ENCODE measurements at places on chromosomes 5 and 9.

DNA sequence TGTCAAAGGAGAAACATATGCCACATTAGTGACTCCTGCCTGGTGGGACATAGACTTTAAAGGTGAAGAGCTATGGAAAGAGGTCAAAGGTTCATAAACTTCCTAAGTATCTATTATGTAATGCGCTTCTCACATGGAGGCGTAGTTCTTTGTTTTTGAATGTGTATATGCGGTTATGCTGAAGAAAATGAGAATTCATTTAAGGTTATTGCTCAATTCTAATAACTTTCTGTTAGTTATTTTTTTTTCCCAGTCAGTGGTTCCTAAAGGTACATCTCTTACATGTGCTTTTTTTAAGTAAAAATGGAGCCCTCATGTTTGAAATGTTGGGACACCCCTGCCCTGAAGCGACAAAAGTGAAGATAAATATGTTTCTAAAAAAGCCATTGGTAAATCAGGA, 156.2 kb downstream of the SPATA31D1 start:
- DNase-seq, result no peak

DNA sequence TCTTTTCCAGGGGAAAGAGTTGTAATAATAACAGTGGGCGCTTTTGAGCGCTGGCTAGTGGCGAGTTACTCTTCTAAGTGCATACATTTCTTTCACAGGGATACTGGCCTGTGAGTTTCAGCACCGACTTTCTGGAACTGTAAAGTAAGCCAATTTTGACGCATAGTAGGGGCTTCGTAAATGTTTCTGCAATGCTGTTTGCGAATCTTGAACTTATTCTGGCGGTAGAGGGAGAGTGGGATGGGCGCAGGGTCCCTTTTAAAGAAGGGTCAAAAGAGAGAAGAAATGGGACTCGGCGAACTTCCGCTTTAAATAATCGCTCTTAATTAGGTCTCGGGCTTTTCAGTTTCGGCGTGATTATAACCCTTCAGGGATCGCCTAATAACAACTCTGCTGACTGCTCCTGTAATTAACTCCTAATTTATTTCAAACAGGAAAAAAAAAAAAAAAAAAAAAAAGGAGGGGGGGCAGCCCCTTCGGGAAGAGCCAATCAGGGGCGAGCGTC, 351 bp upstream of the MSX2 start:
- DNase-seq, result no peak

DNA sequence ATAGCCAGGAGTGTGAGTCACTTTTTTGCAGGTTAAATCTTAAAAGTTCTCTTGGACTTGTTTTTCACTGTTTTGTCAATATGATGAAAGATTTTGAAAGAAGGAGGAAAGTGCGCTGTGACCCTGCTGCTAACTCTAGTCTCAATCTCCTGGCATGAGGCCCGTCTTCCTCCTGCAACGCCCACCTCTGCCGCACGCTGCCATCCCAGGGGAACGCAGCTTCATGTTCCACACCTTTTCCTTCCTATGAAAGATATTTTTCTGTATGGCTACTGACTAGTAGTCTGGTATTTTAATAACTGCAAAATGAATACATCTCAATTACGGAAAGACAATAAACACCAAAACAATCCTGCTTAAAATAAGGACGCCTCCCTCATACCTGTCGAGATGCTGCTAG, 8.3 kb downstream of the PPIC start:
- no peak for DNase-seq

GRCh38 chr5:111233052-111233374, 8.8 kb downstream of the CAMK4 start:
- no peak for DNase-seq

DNA sequence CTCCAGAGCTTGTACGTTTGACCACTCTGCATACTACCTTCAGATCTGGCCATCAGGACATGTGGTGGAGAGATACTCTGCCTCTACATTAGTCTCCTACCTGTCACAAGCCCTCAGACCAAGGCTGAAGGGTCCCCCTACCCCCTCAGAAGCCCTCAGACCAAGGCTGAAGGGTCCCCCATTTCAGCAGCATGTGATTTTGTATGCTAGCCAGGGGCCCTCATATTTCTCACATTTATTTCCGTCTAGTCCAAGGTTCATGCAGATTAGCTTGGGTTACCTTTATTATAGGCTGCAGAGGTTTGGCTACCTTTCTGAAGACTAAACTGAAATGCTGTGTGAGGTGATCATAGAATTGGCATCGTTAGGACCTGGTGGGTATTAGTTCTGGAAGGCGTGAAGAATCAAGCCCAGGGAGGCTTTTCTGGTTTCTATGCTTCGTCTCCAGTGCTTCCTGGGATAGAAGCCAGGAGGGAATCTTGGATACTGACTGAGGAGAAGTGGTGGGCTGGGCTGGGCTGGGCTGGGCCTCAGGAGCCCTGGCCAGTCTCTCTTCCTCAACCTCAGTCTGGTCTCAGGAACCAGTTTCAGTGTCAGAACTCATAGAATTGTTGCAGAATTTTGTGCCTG, 2.8 kb downstream of the SMIM32 start:
- no peak for DNase-seq

DNA sequence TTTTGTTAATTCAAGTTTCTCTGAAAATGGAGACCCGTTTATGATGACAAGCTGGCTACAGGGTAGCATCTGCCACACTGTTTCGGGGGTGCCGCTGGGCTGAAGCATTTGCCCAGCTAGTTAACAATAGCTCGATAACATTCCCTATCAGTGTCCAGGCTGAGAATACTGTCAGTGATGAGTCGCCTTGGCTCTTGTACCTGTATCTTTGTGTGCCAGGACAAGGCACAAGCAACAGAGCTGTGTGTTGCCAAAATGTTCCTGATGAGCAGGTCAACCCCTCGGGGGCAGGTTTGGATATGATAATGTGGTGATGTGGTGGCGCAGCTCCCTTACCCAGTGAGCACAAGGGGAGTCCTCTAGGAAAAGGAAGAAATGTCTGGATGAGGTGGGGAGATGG, 7.0 kb downstream of the TGFBI start:
- no peak for DNase-seq

DNA sequence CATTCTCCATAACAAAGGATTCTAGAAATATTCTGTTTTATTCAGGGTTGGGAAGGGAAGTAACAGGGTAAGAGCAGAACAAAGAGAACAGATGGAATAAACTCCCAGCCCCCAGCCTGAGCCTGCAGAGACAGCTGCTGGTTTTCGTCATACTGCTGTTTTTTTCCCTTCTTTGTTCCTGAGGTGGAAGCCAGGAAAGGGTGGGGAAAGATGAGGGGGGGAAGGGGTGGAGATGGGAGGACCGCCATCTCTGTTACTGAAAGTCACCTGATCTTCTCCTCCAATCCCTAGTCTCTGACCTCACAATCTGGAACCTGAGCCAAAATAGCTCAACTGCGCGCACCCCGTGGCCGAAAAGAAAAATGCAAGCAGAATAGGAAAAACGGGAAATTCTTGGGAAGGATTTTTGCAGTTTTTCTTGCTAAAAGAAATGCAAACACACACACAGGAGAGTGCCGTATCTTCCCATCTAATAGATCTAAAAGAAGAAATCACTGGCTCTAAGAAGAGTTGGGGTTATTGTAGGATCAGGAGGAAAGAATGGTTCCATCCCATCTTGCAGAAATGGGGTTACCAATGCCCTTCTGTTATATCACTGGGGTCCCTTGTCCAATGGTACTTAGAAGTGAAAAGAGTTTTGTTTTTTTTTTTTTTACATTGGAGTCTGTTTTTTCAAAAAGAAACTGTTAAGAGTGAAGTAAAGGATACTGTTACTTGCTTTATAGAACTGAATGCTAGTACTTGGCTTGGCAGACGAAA, 57.9 kb downstream of the DIAPH1 start:
- DNase-seq, result peak; percentile 95

DNA sequence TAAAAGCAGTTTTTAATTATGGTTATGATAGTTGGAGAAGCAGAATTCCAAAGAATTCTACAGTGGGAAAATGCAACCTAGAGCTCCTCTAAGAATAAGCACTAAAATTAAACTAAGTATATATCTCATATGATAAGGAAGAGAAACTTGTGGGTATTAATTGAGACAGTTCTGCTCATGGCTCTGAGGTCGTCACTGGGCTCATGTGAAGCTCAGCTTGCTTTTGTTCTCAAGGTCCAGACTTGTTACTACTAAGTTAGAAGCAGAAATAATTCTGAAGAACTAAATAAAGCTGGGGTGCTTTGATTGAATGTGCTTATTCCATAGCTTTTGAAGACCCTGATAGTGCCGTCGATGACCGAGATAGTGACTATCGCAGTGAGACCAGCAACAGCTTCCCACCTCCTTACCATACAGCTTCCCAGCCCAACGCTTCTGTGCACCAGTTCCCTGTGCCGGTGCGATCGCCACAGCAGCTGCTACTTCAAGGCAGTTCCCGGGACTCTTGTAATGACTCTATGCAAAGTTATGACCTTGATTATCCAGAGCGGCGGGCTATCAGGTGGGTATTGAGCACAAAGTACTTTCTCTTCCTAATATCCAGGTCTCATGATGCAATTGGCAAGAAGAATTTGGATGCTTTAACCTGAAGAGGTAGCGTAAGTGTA, 133.7 kb downstream of the UNC13B start:
- no peak for DNase-seq

DNA sequence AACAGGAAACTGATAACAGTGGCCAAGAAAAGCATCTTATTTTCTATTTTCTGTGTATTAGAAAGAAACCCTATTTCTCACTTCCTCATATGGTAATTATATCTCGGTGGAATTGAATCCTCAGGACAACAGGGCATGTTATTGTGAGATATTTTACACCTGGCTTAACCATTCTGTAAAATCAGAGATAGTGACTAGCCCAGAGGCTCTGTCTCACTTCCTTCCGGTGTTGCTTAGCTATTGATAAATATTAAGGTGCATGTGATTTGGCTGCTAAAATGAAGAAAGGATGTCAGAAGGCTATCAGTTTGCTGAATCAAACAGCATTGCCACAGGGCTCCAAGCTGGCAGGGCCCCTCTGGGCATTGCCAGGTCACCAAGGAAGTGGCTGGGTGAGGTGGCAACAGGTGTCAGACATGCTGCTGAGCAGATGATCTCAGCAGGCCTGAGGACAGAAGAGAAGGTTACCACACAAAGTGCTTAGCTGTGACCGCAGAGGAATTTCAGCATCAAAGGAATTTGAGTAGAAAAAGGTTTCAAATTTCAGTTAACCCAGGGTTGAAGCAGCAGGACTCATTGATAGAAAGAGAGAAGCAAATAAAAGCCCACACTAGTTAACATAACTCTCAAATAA, 330.7 kb downstream of the PDE4D start:
- no peak for DNase-seq

DNA sequence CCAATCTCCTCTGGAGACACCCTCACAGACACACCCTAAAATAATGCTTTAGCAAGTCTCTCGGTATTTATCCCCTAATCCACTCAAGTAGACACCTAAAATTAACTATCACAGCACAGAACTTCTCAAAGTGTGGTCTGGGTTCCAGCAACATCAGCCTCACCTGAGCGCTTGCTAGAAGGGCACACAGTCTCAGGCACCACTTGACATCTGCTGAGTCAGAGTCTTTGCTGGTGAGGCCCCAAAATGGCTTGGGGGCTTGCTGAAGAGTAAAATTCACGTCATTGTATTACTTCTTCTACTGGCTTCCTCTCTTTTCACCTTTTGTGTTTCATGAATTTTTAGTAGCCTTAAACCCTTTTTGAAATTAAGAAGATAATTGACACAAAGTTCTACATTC, 9.0 kb downstream of the FOXB2 start:
- DNase-seq, result no peak

GRCh38 chr9:127316586-127317323, 52.2 kb downstream of the GARNL3 start:
- no peak for DNase-seq

GRCh38 chr9:95516734-95517558, at the start of gene PTCH1:
TSS of gene PTCH1 (minus strand) at chr9:95516971.
- peak; percentile 46 for DNase-seq

- peak; percentile 62 for DNase-seq
Observed at GRCh38 chr5:180831139-180832093, 28.8 kb upstream of the MGAT1 start.

- DNase-seq, result no peak
Observed at GRCh38 chr5:96816991-96817390, 9.2 kb upstream of the ERAP1 start.

GRCh38 chr5:78293851-78294247, 649 bp downstream of the AP3B1 start:
- DNase-seq, result no peak

- no peak for DNase-seq
Observed at GRCh38 chr5:125337294-125337693, 590.9 kb upstream of the ZNF608 start.

DNA sequence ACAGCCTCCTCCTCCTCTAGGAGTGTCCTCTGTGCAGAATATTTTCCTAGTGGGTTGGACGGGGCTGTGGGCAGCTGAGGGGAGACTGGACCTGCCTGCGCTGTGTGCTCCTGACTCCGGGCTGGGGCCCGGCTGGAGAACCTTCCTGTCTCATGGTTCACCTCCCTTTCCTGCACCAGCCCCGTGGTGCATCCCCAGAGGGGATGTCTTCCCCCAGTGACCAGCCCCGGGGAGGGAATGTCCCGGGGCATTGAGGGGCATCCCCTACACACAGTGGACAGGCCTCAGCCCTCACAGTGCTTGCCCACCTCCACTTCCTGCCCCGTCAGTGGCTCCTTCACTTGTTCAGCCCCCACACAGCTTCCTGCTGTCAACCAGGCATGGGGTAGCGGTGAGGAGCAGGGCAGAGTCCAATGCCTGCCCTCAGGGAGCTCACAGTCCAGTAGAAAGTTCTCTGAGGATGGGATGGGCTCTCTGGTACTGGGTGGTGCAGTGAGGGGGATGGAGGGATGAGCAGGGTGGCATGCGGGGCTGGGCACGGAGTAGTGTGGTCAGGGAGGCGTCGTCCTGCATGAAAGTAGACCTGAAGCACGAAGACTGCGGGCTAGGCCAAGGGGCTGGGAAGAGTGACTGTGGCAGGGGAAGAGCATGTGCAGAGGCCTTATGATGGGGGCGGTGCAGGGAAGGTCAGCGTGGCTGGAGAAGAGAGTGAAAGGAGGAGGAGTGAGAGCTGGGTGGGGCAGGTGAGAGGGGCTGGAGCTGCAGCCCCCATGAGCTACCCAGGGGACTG, 52.1 kb upstream of the PITX1 start:
- no peak for DNase-seq

- no peak for DNase-seq
Observed at GRCh38 chr5:139733010-139733688, 62.5 kb upstream of the PSD2 start.

GRCh38 chr9:127973169-127974000, 7.4 kb downstream of the EEIG1 start:
- DNase-seq, result no peak

DNA sequence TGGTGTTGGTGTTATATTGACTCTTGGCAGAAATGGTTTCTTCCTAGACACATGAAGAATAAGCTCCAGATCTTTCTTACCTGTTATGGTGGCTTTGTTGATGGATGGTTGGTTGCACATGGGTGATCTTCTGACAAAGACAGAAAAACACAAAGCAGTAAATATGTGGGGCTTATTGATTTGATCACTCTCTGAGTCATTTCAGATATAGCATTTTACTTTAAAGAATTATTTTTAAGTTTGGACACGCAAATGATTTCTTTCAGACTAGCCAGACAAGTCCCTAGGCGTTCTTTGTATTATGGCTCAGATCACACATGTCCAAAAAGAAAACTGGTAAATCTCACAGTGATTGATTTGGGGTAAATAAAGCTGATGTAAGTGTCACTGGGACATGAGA, 597.6 kb downstream of the RAB3C start:
- DNase-seq, result no peak

DNA sequence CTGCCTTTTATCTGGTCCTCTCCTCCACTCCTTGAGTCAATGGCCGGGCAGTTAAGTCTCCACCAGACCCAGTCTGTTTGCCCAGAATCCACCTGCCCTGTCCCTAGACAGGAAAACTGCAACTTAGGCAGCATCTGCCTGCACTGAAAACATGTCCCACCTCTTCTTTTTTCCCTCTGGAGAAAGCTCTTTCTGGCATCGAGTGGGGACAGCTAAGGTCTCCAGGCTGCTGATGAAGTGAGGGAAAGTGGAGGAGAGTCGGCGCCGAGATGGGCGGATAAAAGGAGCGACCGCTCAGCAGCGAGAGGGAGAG, 243 bp upstream of the SHISAL2B start:
- no peak for DNase-seq
